ENCODE measurements at places on chromosomes 6 and 20.

DNA sequence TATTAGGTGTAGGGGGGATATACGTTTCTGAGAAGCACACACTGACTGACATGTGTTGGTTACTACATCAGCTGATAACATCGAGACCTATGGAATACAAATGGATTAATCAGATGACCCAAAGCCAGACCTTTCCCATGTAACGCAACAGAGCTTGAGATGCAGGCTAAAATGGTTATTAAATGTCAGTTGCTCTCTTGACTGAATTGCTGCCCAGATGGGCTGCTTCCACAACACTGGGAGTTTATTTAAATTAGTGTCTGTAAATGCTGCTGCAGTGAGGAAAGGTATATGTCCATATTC lies 298.8 kb downstream of the PHACTR1 start:
- DNase-seq = no peak

GRCh38 chr6:83758533-83758932 lies 49.6 kb upstream of the SNAP91 start:
- DNase-seq = no peak

- DNase-seq = no peak
Observed at GRCh38 chr6:17866876-17867444, 120.5 kb downstream of the KIF13A start.

DNA sequence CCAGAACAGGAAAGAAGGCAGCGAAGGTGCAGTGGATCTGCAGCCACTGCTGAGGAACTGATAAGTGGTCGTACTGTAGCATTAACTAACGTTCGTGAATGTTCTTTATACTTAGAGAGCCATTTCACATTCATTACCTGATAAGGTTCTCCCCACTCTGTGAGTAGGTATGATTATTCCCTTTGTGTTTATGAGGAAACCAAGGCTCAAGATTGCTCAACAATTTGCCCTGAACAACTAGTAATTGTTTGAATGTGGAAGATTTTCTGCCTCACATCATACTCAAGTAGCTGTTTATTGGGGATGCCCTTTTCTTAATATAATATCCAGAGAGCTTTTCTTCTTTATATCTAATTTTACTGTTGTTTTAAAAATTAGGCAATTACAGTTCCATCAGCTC lies 24.9 kb upstream of the ELOVL5 start:
- DNase-seq = no peak

DNA sequence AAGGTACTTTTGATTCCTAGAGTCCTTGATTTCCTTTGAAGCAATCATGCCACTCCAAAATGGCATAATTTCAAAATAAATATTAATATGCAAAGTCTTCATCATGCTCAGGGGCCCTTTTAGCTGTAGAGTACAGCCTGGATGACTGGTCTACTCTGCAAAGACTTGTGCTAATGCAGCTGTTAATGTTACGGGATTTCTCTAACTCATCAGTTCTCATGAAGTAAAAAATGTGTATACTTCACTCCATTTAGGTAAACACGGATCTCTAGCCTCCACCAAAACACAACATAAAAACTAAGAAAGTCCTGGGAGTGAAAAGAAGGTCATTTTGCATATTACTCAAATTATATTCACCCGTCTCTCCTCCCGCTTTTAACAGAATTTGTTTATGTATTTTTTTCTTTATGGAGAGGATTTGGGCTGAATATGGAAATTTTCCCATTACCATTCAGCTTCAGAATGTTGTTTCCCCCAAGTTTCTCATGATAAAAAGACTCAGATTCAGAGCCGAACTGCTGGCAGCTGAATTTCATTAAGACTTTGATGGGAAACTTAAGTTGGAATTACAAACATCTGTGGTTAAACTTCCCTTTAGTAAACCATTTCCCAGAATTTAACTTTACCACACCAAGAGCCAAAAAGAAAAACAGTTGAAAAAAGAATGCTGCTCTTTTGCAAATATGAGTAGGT lies 8.7 kb downstream of the LAMA4 start:
- DNase-seq = no peak

DNA sequence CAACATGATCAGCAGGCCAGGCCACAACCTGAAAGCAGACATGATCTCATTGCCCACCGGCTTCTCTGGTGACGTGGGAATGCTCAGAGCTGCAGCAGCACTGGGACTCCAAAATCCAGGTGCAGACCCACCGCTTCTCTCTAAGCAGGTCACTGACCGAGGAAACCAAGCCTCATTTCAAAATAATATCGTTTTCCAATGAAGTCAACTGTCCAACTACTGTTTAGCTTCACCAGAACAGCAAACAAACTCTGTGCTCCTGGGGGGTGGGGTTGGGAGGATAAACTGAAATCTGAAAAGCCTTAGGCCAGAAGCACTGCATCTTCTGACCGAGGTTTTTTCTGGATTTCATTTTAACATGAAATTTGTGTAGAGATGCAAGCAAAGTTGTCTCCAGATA lies at the start of gene GPLD1:
GPLD1 (minus strand) TSS at position 109 of the 400 bp plus-strand sequence; CDS start at position 42, 67 bp downstream.
- DNase-seq = no peak

DNA sequence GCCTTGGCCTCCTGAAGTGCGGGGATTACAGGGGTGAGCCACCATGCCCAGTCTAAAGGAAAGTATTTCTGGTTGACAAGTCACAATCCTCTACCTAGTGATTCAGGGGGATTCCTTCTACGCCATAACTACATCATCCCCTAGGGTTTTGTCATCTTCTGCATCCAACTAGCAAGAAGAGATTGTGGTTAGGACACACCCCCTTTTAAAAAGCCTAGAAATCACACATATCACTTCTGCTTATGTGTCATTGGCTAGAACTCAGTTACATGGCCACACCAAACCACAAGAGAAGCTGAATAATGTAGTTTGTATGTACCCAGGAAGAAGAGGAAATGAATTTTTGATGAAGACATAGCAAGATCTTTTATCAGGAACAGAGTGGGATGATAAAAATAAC lies 14.7 kb upstream of the CHD6 start:
- no peak for DNase-seq

DNA sequence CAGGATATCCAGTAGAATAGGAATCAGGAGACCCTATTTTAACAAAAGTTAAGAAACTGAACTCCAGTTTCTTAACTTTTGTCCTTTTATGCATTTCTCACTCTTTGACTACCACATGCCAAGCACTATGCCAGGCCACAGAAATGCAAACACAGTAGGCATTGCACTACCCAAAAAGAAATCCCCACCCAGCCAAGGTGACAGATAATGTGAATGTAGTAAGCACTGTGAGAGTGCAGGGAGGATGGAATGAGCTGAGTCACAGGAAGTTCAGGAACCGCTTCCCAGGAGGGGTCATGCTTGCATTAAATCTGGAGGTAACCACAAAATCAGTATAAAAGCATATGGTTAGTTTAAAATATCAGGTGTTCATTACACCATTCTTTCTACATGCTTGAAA lies 20.1 kb upstream of the FAM83C start:
- no peak for DNase-seq

GRCh38 chr6:44771647-44772415 lies 384.3 kb downstream of the CDC5L start:
- DNase-seq = no peak

- DNase-seq = no peak
Observed at GRCh38 chr6:80767808-80768207, 661.3 kb downstream of the BCKDHB start.

GRCh38 chr6:112041535-112041934 lies 12.4 kb upstream of the CCN6 start:
- no peak for DNase-seq

- no peak for DNase-seq
Observed at GRCh38 chr6:55499591-55499990, 79.4 kb downstream of the HMGCLL1 start.

- DNase-seq = no peak
Observed at GRCh38 chr6:148075352-148075751, 267.3 kb upstream of the SASH1 start.

DNA sequence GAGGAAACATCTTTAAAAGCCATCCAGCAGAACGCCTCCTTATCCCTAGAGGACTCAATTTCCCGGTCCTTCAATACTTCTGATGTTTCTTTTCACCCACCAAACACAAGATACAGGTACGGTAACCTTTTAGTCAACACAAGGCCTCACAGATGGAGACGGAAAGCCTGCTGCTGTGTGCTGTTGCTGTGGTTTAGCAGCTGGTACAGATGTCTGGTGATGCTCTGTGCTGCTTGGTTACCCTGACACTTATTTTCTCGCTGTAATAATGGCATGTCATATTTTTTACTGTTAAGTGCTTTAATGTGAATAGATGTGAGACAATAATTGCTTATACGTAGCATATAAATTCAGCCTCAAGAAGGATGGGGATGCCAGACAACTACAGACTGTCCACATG lies 25.3 kb downstream of the GMDS start:
- peak; percentile 40 for DNase-seq

GRCh38 chr6:118305081-118305480 lies 243.0 kb upstream of the PLN start:
- no peak for DNase-seq

- no peak for DNase-seq
Observed at GRCh38 chr6:4295058-4295782, 159.8 kb upstream of the ECI2 start.

DNA sequence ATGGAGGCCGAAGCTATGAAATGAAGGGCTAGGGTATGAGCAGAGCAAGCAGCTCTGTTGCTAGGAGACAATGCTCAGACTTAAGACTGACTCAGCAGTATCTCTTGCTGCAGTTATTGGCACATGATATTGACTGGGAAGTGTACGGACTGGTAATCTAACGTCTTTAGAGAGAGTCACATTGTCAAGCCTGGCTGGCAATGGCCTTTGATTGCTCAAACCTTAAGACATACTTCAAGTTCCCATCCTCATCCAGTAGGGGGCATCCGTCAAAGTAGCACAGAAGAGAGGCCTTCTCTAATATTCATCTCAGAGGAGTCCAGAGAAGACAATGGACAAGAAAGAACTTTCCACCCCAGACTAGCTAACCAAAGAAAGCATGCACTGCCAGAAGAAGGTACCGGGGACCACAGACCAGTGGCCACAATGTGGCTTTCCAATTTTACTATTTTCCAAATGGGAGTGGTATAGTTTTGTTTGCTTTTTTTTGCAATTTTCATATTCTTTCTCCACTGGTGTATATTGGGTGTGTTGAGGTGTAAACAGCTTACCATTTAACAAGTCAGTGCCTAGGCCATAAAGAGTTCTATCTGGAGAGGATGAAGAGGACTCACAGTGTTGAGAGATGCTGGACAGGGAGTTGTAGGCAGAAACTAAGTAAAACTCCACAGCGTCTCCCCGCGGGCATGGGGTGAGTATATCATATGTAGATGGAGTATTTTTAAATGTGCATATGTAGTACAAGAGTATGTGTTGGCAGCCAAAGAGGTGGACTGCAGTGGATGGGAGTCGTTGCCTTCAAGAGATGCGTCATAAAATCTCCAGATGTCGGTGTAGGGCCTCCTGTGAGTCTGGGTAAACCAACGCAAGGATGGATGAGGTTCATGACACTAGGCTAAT lies 36.7 kb downstream of the LRFN2 start:
- DNase-seq = no peak

GRCh38 chr6:17021539-17021889 lies 80.3 kb upstream of the STMND1 start:
- DNase-seq = no peak

DNA sequence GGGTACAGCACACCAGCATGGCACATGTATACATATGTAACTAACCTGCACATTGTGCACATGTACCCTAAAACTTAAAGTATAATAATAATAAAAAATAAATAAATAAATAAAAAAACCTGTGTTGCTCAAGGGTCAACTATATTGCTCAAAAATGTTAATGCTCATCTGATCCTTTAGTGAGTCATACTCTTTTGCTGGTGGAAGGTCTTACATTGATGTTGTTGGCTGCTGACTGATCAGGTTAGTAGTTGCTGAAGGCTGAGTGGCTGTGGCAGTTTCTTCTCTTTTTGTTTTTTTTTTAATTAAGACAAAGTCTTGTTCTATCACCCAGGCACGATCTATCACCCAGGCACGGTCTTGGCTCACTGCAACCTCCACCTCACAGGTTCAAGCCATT lies 29.6 kb upstream of the SMIM26 start:
- no peak for DNase-seq

DNA sequence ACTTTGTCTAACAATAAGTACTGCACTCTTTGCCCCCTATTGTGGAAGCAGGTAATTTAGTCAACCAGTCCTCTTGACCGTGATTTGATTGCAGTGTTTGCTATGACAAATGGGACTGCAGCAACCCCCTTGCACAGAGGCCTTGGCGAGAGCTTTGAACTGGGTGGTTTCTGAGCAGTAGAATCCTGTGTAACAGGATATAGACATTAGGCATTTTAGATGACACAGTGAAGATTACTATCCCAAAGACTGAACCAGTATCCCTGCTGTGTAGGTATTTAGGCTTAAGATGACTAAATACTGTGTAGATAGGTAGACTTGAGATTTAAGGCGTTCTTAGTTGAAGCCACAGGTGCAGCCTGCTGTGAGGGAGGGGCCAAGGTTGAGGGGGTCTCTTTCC lies 9.9 kb downstream of the DNMT3B start:
- DNase-seq = no peak
